ENCODE measurements at places on chromosomes 6 and 20. TPM values are rescaled to one million over a fixed set of nuclear protein-coding genes. Genes with fewer than 3 reads are reported as not detected.

The MACROD2 gene
- total RNA-seq: 0.50 TPM

The PEDS1 gene
- total RNA-seq: 11.3 TPM

The GMPR gene
- 15.3 TPM for total RNA-seq

The CCN5 gene
- 25.3 TPM for total RNA-seq

The BMP7 gene
- total RNA-seq: not detected

The DEF6 gene
- 0.87 TPM for total RNA-seq

The CTAGE9 gene
- total RNA-seq: not detected

The ELOVL4 gene
- 8.7 TPM for total RNA-seq

The FOXF2 gene
- total RNA-seq: 55.7 TPM

The TUBB1 gene
- not detected for total RNA-seq

The CPNE5 gene
- total RNA-seq: 0.15 TPM

The FAM50B gene
- total RNA-seq: 11.9 TPM

The FUT9 gene
- not detected for total RNA-seq

The TULP4 gene
- total RNA-seq: 103 TPM

The CRYBG1 gene
- total RNA-seq: 15.6 TPM

The IRF4 gene
- total RNA-seq: under 0.01 TPM

The GSTA2 gene
- total RNA-seq: not detected

The OPN5 gene
- not detected for total RNA-seq

The PLN gene
- total RNA-seq: not detected

The TMEM170B gene
- 0.87 TPM for total RNA-seq

The CCN6 gene
- not detected for total RNA-seq

The DSP gene
- total RNA-seq: 0.44 TPM

The PNLDC1 gene
- not detected for total RNA-seq

The COL9A3 gene
- 0.15 TPM for total RNA-seq

The MYLK4 gene
- total RNA-seq: 0.44 TPM

The DAAM2 gene
- total RNA-seq: 7.4 TPM

The HRH3 gene
- not detected for total RNA-seq

The ARFGEF3 gene
- 0.44 TPM for total RNA-seq

The RBBP8NL gene
- not detected for total RNA-seq

The MYB gene
- 0.29 TPM for total RNA-seq

The OR2H1 gene
- not detected for total RNA-seq

All from smooth muscle cell of trachea (primary cell).